Endothelial cell (in vitro differentiated cells): ENCODE measurements at places on chromosomes 16 and 17. TPM values are rescaled to one million over a fixed set of nuclear protein-coding genes. Genes with fewer than 3 reads are reported as not detected.
A peak's percentile ranks its signal among the peaks of the same experiment; 100 is the strongest.

Gene UTS2R
- not detected for total RNA-seq

Gene GNG13
- total RNA-seq: not detected

Gene CHST4
- total RNA-seq: 0.13 TPM

Gene HSD17B1
- total RNA-seq: 0.64 TPM

Gene TMEM204
- total RNA-seq: 66.3 TPM

DNA sequence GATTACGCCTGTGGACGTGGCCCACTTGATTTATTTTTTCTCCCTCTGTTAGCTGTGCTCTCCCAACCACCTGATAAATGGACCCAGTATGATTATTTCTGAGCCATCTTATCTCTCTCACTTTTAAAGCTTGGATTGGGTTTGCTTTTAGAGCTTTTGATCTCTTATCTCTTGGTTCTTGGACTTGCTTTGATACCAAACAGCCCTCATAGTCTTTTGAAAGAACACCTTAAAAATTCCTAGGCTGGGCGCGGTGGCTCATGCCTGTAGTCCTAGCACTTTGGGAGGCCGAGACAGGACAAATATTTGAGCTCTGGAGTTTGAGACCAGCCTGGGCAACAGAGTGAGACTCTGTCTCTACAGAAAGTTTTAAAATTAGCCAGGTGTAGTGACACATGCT is 25.8 kb downstream of the SMTNL2 start:
- DNase-seq: no peak

GRCh38 chr17:82184761-82185160 is 27.9 kb downstream of the CCDC57 start:
- DNase-seq: no peak

- no peak for DNase-seq
Observed at GRCh38 chr17:77288115-77288619, 147.4 kb downstream of the SEC14L1 start.

- DNase-seq: no peak
Observed at GRCh38 chr17:79993390-79994227, 42.1 kb downstream of the TBC1D16 start.

- no peak for DNase-seq
Observed at GRCh38 chr17:7499161-7499560, 15.0 kb downstream of the POLR2A start.

- no peak for DNase-seq
Observed at GRCh38 chr17:2174014-2174413, 119.1 kb downstream of the HIC1 start.

DNA sequence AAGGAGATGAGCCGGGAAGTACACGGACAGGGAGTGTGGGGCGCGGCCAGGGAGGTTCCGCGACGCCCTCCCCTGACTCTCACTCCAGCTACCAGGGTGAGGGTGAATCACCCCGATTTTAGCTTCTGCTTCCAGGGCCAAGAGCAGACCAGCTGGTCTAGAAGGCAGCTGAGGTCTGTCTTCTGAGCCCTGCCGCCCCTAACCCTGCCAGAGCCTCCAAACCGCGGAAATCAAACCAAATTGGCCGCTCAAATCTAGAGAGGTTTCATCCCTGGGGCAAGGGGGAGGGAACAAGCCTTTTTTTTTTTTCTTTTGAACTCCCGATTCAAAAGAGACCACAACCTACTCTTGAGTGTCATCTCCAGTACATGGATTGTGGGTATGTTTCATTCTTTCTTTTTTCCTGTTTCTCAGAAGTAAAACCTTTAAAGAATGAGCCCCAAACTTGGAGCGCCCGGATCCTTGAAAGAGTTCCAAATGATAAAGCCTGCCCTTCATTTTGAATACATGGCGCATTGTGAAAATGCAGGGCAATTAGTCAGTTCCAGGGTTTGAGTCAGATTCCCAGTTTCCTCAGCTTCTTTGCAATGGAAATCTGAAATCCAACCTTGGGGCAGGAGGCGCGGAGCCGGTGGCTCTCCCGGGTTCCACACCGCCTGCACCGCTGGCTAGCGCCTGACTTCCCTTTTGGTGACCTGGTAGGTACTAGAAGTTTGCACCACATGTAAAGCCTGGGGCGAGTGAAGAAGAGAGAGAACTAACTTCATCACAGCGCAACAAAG is 16.5 kb upstream of the ZFHX3 start:
- DNase-seq: no peak

- DNase-seq: no peak
Observed at GRCh38 chr17:51739245-51739886, 419.1 kb downstream of the CA10 start.

- peak; percentile 93 for DNase-seq
Observed at GRCh38 chr17:8158267-8159031, 4.3 kb downstream of the VAMP2 start.

GRCh38 chr16:73886426-73886825 is 410.2 kb upstream of the PSMD7 start:
- no peak for DNase-seq
